ENCODE measurements at places on chromosomes 3 and 15. TPM values are rescaled to one million over a fixed set of nuclear protein-coding genes. Genes with fewer than 3 reads are reported as not detected.

The CX3CR1 gene
- 0.06 TPM for total RNA-seq

The CADM2 gene
- not detected for total RNA-seq

The GCSAM gene
- total RNA-seq: not detected

The MESP1 gene
- total RNA-seq: 4.7 TPM

The GOLGA6B gene
- not detected for total RNA-seq

The KNL1 gene
- 19.8 TPM for total RNA-seq

The C3orf22 gene
- not detected for total RNA-seq

The ERC2 gene
- total RNA-seq: not detected

The TCAIM gene
- total RNA-seq: 28.7 TPM

The PYGO1 gene
- 1.9 TPM for total RNA-seq

The PGBD4 gene
- 0.88 TPM for total RNA-seq

The TJP1 gene
- total RNA-seq: 25.0 TPM

The CHRNA7 gene
- total RNA-seq: 5.7 TPM

DNA sequence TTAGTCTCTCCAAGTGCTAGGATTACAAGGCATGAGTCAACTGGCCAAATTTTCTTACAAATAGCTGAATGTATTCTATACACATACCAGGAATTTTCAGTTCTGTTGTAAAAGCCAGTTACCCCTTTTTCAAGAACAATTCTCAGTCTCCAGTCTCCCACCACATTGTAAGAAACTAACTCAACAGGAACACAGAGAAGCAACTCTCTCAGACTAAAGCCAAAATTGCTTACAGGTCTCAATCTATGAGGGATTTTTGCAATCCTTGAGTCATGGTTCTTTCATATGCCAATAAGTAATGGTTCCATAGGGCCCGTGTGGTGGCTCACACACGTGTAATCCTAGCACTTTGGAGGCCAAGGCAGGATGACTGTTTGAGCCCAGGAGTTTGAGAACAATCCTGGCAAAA, 8.5 kb downstream of the IP6K2 start:
- no peak for DNase-seq

- DNase-seq: no peak
Observed at GRCh38 chr3:129382366-129382765, 46.1 kb downstream of the EFCAB12 start.

DNA sequence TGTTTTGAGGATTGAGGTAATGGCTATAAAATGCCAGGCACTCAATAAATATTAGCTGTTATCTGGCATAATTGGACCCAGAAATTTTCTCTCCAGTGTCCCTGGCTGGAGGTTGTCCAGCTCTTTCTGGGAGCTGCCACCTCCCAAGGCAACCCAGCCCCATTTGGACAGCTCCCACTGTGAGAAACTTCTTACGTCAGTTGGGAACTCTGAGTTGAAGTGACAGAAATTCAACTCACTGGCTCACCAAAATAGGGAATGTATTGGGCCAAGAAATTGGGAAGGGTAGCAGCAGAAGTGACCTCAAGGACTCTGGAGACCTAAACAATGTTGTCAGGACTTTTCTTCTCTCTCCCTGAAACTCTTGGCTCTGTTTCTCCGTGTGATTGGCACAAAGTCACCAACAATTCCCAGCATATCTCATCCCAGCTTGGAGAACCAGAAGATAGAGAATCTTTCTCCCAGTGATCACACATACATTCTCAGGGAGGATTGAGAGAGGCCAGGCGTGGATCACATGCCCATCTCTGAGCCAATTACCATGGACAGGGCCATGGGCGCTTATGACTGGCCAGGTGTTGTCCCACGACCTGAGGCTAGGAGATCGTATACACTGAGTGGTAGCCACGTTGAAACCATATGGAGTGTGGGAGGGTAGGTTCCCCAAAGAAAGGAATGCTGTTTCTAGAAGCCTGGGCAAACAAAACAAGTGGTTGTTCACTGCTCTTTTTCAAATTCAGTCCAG, 22.5 kb upstream of the HCN4 start:
- DNase-seq: no peak

DNA sequence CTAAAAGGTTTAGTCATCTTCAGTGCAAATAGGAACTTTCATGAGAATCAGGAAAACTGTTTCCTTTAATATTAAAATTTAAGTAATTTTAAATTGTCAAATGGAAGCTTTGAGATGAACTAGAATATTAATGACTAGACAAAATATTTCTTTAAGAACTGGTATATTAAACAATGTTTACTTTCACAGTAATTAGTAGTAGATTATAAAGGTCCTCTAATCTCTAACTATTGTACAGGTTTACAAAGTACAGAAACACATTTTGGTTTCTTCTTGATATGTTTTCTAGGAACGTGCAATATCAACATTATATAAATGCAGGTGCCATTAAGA, 138.9 kb downstream of the CLASP2 start:
- no peak for DNase-seq

DNA sequence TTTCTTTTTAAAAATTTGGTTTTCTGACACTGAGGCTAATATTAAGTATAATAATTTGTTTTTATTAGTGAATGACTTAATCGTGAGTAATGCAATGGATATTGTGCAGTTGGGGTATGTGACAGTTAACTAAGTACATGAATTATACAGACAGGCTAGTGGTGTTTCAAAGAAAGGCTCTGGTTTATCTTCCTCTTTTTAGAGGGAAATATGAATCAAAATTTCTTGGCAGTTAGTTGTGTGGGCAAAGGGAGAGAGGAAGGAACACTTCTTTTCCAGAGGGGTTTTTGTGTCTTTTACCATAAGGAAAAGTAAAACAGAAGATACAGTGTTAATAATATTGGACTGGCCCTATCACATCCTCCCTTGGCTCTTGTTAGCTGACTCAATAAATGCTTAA, 2.7 kb downstream of the ZNF654 start:
- no peak for DNase-seq

GRCh38 chr3:122004991-122005565, 17.0 kb downstream of the ILDR1 start:
- no peak for DNase-seq

- no peak for DNase-seq
Observed at GRCh38 chr15:80234883-80235282, 17.1 kb downstream of the CTXND1 start.

DNA sequence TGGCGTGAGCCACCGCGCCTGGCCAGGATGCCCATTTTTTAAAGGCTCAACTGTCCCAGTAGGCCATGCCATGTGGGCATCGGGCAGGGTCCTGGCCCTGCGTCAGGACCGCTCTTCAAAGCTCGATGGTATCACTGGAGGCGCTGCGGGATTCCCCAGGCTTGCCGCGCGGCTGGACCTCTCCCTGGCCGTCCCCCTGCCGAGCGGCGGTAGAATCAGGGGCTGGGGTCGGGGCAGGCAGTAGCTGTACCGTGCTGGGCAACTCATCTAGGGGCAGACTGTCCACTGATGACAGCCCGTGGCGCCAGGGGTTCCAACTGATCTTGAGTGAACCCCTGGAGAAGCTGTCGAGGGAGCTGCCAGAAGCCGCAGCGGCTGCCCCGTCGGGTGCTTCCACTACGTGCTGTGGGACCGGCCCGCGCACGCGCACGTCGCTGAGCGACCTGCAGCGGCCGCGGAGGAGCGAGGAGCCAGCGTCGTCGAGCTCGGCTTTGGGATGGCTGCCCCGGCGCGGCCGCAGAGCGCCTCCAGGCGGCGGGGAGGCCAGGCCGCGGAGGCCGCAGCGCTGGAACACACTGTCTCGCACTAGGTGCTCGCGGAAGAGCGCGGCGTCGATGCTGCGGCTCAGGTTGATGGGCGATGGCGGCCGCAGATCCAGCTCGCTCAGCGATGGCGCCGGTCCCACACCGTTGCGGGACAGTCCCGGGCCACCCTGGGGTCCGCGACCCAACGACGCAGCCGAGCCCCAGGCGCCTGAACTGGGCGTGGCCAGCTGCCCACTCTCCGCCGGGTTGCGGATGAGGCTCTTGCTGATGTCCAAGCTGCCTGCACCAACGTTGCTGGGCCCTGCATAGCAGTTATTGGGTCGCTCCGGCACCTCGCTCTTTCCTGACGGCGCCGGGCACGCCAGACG, 5.8 kb downstream of the PRRT3 start:
- peak; percentile 77 for DNase-seq

DNA sequence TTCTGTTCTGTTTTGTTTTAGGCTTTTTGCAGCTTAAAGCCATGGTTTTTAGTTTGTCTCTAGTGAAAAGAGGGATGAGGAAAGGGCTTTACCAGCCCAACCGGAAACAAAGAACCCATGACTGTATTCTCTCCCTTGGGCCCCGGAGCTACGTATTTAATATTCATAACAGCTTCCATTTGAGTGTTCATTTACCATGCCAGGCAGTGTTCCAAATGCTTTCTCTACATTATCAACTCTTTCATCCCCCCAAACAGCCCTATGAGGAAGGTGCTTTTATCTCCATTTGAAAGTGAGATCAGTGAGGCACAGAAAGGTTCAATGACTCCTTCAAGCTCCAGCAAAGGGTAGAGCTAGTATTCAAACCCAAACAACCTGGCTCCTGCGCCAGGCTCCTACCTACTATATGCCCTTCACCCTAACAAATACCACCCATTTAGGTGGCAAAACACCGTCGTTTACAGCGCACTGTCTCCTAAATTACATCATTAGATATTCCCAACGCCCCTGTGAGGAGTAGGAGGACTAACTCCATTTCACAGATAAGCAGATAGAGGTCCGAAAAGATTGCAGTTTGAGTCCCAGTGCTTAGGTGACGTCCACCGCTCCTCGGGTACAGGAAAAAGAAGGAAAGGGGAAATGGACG, 27.9 kb downstream of the GTPBP8 start:
- peak; percentile 2 for DNase-seq

- no peak for DNase-seq
Observed at GRCh38 chr15:34594361-34594760, 10.9 kb upstream of the GOLGA8B start.

- no peak for DNase-seq
Observed at GRCh38 chr15:67531379-67531914, 10.5 kb downstream of the C15orf61 start.

DNA sequence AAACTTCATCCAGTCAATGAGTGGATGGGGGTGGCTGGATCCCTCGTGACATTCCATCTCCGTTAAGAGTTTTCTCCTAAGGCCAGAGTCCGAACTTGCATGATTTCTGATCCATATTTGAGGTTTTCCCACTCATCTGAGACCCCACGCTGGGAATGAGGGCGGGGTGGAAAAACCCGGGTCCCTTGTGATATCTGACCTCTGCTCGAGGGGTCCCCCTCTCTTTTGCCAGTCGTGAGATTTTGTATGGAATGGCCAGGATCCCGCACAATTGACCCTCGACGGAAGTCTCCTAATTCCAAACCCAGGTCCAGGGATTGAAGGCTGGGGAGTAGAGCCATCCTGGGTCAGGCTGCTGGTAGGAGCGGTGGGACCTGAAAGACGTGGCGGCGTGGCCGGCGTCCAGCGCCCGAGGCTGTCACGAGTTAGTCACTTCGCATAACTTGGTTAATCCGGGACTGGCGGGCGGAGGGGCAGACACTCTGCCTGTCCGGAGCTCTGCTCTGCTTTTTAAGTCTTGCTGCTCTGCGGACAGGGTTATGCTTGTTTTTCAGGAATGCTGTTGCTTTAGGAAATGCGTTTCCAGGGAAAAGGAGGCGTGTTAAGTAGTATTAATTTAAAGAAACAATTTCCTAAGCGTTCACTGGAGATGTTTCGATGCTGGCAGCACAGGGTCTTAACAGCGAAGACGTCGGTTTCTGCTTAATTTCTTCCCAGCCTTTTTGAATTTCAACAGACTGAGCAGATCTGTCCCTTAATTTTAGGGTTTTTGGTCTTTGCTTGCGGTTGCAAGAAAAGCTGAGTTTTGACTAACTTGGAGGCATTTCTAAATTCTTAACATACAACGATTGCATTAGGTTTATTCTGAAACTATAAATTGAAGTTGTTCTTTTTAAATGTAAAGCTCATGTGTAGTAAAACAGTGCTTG, 69.7 kb upstream of the LRRFIP2 start:
- peak; percentile 45 for DNase-seq

GRCh38 chr3:61454006-61454585, 107.3 kb upstream of the PTPRG start:
- DNase-seq: no peak

GRCh38 chr3:66785191-66785909, 212.8 kb upstream of the KBTBD8 start:
- no peak for DNase-seq

DNA sequence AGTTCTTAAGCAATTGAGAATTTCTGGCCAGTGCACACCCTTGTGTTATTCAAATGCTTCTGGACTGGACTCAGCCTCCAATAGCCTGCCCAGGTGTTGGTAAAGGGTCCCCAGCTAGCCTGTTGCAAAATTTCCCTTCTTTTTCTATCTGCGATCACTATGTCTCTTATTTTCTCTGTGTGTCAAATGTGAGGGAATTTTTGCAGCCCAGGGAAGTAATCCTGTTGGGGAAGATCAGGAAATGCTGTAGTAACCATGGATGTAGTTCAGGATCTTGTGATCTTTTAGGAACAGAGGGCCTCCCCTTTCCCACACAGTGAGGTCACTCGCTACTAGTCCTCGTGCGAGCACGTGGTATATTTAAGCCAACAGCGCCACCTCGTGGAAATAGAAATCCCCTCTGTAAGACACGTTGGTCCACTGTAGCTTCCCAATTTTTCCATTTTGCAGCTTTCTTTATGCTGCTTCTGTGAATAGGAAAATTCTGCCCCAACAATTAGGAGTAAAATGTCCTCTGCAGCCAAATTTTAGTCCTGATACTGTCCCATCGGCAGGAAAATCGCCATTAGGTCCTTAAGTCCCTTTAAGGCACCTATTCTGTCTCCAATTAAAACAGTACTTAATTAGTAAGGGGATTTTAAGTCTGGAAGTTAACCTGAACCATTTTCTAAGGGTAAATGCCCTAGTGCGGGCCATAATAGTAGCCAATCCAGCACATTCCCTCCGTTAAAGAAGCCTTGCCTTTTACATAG, 4.0 kb upstream of the SMCO1 start:
- DNase-seq: peak; percentile 41

- DNase-seq: no peak
Observed at GRCh38 chr15:68990231-68990991, 24.1 kb upstream of the NOX5 start.

DNA sequence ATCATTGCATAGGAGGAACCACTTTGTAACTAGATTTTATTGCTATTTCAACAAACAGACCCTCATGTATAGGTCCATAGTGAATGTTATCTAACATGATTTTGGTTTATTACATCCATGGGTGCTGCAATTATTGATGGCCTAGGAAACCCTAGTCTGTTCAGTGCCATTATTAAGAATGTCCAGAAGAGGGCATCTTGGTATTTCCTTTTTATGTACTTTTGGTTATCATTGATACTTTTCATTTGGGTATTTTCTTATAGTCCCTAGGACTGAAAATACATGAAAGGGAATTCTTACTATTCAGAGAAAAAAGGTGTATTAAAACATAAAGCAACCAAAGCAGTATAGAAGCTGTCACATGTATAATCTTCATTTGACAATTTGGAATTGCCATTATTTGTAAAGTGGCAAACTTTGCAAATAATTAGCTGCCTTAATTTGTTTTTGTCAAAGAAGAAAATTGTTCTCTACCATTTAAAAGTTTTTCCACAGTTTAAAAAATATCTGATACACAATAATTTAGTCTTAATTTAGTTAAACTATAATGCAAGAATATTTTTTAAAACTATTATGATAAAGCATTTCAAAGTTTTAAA, 48.7 kb downstream of the CNOT10 start:
- DNase-seq: peak; percentile 11

- no peak for DNase-seq
Observed at GRCh38 chr3:47227678-47228077, 54.9 kb downstream of the KIF9 start.

Measured in Caki2 (cell line).